Ovary (tissue), 10 donors: ENCODE measurements at places on chromosomes 1 and 21. TPM values are rescaled to one million over a fixed set of nuclear protein-coding genes. Genes with fewer than 3 reads are reported as not detected.

MAP3K7CL gene
- total RNA-seq, result 3.0 TPM

TTC39A gene
- 0.28 TPM for total RNA-seq

ANGPTL3 gene
- total RNA-seq, result not detected

RIT1 gene
- 25.0 TPM for total RNA-seq

MROH7 gene
- 6.3 TPM for total RNA-seq

DNA sequence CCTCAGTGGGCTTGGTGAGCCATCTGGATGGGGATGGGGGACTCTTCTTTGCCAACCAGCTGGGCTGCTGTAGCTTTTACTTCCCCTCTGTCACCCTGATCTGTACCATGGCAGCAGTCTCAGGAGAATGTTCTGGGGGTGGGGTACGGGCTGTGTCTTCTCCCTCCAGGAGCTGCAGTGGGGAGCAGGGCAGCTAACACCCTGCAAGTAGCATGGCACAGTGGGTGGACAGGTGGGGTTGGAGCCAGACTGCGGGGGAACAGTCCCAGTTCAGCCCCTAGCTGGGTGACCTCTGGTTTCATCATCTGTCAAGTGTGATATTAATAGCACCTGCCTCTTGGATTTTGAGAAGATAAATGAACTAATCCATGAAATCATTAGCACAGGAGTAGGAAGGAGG, 3.1 kb downstream of the NFASC start:
- H3K4me1 ChIP-seq, result peaks cover 36% of the 10 kb centered on the region
- H3K4me3 ChIP-seq, result no peak overlapping the region
- DNase-seq, result no peak
- H3K36me3 ChIP-seq, result no peaks in the 10 kb centered on the region
- H3K27ac ChIP-seq, result no peak overlapping the region
- H3K27me3 ChIP-seq, result no peaks in the 10 kb centered on the region

DNA sequence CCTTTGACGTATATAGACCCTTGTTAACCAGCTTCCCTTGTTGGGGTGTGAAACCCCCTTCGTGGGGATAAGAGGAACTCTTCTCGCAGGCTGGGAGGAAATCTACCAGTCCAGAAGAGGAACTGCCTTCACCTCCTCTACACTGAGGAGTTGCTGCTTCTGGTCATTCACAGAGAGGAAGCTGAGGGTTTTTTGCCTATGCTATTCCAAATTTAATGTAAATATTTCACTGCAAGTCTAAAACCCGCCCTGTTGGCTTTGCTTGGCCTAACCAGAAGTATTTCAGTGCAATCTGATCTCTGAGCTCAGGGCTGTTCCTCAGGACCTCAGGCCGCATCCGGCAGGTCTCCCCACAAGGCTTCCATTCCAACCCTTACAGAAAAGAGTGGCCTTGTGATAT, 150.1 kb downstream of the HIVEP3 start:
- no peak overlapping the region for H3K4me3 ChIP-seq
- no peak for DNase-seq
- no peaks in the 10 kb centered on the region for H3K36me3 ChIP-seq
- H3K27me3 ChIP-seq, result no peaks in the 10 kb centered on the region
